ENCODE measurements at places on chromosomes 7 and 10.

GRCh38 chr7:51226063-51226755, 90.4 kb downstream of the COBL start:
- DNase-seq = no peak

- DNase-seq = no peak
These were observed 28.1 kb upstream of the SH2D4B start for GRCh38 chr10:80509403-80510161.

GRCh38 chr7:25776744-25777123, 375.3 kb upstream of the NFE2L3 start:
- no peak for DNase-seq

GRCh38 chr10:4136121-4136520, 351.1 kb upstream of the KLF6 start:
- DNase-seq = no peak

DNA sequence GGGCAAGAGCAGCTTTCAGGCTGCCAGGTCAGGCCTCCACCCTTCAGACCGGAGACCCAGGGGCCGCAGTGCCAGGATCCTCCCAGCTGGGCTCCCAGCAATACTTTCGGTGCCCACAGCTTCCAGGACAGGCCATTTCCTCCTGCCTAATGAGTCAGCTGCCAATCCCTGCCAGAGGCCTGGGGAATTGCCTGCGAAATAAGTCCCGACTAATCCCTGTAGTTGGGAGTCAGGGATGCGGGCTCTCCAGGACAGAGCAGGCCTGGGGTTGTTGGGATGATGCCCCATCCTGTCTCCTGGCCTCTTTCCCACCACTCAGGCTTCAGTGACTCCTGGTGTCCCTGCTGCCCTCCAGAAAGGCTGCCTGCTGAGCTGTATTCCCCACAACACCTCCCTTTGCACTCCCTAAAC, 143.5 kb upstream of the UNC5B start:
- DNase-seq = no peak
